ENCODE measurements at places on chromosomes 1 and 21.

DNA sequence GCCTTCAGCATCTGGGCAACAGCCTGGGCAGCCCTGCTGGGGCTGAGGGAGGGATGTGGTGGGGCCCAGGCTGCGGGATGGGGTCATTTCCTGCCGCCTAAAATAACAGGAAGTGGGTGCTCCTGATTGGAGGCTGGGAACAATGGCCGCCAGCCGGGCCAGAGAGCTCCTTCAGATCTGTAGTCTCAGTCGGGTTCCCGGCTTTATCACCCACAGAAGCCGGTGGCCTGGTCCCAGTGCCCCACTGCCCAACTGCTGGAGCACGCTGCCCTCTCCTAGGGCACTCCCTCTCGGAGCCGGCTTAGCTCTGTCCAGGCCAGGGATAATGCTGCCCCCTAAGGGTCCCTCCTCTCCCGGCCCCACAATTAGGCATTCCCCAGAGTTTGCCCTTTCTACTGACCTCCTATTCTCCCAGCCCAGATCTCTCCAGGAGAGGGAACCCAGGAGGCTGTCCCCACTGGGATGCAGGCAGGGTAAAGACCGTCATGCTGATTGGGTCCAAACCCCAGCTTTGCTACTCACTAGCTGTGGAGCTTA is 5.1 kb downstream of the MAP7D1 start:
- peak; percentile 90 for DNase-seq

GRCh38 chr1:239493811-239494414 is 107.5 kb downstream of the CHRM3 start:
- no peak for DNase-seq

DNA sequence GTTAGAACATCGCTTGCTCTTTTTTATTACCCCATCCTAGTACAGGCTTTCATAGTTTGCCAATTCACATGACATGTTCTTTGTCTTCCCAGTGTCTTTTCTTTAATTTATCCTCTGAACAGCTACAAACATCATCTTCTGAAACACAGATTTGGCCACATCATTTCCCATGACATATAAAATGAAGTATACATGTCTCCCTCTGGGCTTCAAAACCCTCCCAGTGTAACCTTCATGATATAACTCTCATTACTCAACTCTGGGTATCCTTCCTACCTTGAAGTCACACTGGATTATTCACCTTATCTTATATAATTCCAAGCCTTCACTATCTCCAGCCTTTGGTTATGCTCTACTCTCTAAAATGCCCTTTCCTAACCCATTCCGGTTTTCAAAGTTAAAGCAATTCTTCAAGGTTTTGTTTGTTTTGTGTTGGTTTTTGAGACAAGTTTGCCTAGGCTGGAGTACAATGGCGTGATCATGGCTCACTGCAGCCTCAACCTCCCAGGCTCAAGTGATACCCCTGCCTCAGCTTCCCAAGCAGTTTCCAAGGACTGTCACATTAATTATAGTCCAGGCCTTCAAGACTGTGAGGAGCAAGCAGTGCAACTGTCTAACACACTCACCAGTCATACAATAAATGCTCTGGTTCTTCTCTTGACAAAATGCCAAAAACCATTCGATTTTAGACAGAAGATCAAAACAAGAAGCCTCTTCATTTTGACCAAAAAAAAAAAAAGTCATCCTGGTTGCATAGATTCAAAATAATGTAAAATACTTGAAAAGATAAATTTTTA is 5.8 kb downstream of the RGS1 start:
- DNase-seq: no peak

GRCh38 chr1:202158810-202159533 is 1.4 kb downstream of the PTPN7 start:
- DNase-seq: peak; percentile 78

DNA sequence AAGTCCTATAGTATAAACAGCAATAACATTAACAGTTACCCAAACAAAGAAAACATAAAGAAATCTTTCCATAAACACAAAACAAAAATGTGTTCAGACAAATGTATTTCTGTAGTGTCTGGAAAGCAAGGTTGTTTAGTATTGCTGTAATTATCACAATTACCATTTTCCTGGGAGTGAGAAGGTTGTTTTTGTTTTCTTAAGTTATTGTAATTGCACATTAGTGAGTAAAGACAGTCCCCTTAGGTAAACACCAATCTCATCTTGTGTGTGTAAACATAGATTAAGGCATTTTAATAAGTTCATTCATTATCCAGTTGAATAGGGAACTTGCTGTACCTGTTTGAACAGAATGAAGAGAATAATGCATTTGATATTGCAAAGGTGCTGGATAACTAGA is 356.9 kb upstream of the ADGRL4 start:
- DNase-seq: no peak

- DNase-seq: no peak
Observed at GRCh38 chr1:173507847-173508209, 30.7 kb downstream of the PRDX6 start.

DNA sequence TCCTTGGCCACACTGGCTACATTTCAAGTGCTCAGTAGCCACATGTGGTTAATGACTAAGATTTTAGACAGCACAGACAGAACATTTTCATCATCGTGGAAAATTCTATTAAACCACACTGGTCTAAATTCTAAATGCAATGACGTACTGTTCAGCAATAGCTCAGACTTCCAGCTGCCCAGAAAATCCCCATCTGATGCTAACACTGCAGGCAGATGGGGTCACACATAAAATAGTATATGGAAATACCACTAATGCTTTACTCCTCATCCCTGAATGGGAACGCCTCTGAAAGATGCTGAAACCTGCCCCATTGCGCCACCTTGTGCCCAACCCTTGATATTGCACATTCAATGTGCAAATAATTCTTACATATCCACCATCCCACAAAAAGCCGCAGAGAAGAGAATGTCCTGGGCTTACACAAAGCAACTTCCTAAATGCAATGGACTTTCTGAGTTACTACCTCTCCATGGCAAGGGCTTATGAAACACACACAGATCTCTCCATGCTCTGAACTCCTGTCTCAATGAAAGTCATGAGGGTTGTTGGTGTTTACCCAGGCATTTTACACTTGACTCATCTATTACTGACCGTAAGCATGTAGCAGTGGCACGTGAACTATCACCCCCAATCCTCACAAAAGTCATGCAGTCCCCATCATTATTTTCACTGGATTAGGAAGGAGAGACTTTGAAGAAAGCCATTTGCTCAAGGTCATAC is 20.3 kb upstream of the SLC5A9 start:
- DNase-seq: peak; percentile 61

DNA sequence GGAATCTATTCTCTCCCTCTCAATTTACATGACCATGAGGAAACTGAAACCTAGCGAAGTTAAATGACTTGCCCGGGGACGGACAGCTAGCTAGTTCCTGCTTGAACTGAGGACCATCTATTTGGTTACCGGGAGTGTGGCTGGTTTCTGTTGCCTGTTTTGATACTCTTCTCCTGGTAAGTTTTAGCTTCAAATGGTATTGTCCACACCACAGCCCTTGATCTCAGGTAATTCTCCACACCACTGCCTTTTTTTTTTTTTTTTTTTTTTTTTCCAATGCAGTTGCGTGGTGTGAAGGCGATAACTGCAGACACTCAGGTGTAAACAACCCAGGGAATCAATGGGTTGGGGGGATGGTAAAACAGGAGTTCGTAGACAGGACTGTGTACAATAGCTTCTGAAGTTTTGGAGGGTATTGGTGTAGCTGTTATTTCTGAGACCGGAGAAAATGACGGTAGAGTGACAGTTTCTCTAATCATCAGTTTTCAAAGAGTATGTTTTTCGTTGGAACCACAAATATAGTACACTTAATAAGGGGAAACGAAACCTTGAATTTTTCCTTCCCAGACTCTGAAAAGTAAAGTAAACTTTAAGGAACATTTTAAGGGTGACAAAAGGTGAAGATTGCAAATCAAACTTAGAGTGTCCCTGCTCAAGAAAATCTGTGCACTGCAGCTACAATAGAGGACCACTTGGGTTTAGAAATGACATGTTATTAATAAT is 125.3 kb upstream of the CACYBP start:
- DNase-seq: no peak

GRCh38 chr1:209704584-209704983 is at the start of gene HSD11B1:
Gene HSD11B1, plus strand, starts transcription at chr1:209704846. Its CDS starts 97 bp downstream, at chr1:209704943.
- peak; percentile 13 for DNase-seq

DNA sequence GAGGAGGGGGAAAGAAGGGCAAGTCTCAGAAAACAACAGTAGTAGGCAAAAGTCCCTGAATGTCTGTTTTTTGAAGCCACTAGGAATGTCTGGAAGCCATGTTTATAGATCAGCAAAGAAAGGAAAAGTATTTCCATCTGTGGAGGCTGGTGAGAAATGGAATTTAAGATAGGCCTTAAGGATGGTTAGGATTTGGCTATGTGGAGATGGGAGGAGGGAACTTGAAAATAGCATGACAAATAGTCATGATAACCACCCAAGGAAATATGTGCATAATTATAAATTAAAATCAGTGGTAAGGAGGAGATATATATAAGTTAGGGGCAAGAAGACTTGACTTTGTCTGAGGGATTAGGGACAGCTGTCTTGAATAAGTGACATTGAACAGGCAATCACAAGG is 33.8 kb upstream of the FGGY start:
- DNase-seq: no peak

DNA sequence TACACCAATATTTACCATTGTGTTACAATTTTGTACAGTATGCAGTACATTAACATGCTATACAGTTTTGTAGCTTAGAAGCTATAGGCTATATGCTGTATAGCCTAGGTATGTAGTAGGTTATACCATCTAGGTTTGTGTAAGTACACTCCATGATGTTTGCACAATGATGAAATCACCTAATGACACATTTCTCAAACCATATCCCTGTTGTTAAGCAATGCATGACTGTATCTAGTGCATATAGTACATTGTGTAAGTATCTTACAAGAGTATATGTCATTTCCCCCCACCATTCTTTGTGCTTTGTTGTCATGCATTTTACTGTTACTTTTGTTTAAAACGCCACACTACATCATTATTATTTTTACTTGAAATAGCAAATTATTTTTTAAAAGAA is 65.7 kb upstream of the RNF11 start:
- DNase-seq: peak; percentile 65

DNA sequence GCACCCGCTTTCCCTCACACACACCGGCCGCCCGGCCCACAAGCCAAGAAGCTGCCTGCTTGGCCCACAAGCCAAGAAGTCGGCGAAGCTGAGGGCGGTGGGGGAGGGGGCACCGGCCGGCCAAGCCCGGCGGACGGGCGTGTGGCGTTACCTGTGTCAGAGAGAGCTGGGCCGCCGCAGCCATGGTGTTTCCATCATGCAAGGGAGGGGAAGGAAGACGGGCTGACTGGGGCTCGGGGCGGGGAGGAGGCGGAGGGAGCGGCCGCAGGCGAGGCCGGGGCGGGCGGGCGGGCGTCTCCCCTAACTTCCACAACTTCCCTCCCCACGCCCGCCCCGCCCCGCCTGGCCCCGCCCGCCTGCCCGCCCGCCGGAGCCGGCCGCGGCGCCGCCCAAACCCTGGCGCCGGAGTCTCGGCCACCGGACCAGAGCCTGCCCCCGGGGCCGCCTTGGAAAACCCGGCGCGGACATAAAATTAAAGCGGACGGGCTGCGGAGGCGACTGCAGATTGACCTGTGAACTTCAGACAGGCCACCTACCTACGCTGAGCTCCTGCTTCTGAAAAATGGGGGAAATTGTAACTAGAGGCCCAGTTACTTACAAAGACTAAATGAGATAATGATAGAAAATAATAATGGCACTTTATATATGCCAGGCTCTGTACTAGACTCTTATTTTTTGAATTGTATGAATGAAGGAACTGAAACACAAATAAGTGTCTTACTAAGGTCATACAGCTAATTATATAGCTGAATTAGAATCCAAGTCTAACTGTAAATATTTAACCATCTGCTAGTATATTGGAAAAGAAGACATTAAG is at the start of gene EPS15:
Gene EPS15, minus strand, starts transcription at position 219 of the 817 bp plus-strand sequence. Its CDS starts 35 bp downstream, at position 184.
- peak; percentile 89 for DNase-seq

DNA sequence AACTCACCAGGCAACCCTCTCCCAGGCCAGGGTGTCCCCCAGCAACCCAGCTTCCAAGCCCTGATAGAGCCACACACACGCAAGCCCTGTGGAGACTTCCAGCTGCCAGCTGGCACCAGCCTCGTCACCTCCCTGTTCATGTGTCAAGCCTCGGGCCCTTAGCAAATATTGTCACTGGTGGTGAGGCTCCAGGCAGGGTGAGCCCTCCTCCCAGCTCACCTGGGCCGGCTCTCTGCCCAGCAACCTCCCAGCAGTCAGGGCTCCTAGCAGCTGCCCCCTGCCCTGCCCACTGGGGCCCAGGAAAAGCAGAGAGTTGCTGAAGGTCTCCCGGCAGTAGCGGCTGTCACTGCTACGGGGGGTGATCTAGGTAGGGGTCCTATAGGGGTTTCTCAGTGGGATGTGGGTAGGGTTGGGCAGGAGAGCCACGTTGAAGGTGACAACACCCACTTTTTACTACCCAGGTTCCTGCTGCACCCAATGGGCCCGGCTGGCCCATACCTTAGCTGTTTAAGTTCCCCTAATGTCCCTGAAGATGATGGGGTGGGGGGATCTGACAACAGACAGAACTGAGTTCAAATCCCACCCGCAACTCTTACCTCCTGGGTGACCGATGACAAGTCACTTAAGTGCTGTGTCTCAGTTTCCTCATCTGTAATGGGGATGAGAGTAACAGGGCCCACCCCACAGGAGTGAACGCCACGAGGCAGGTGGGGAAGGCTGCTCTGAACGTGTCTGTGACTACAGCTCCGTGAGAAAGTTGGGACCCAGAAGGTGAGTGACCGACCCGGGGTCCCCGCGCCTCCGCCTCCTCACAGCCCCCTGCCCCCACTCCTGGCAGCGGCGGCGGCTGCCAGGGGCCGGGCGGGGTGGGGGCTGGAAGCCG is 678 bp downstream of the TTC39A start:
- DNase-seq: no peak

- DNase-seq: no peak
Observed at GRCh38 chr1:246843876-246844275, 87.9 kb downstream of the AHCTF1 start.

Data from NB4 (cell line).